ENCODE measurements at places on chromosomes 4 and X.

DNA sequence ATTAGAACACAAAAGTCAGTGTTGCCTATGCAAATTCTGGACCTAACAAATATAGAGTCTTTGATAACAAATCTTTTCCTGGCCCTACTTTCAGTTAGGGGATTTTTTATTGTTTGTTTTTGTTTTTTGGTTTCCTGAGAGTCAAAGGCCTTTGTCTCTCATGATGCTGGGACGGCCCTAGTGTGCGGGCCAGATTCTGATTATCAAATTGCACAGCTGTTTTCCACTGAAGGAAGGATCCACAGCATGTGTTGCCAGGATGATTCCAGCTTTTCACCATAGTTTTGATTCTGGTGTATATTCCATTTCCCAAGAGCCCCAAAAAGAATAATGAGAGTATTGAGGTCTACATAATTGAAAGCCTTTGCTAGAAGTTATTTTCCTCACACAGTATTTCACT lies 248.2 kb downstream of the CAMK2D start:
- DNase-seq = no peak

DNA sequence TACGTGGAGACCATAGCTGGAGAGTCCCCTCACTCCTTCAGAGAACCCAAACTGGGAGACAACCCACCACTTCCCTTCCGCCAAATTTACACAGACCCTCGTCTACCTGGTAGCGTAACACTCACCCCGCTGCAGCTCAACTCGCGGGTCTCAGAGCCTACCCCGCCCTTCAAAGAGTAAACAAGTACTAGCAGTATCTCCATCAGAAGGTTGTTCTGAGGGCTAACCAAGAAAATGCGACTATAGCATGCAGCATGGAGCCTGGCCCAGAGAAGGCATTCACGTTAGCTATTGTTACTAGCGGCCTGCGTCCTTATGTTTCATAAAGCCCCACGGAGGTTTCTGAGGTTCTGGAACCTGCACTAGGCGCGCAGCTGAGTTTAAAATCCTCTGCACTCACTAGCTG lies 531 bp upstream of the MANBA start:
- DNase-seq = no peak

GRCh38 chrX:134396174-134396573 lies 63.8 kb upstream of the HPRT1 start:
- DNase-seq = no peak

DNA sequence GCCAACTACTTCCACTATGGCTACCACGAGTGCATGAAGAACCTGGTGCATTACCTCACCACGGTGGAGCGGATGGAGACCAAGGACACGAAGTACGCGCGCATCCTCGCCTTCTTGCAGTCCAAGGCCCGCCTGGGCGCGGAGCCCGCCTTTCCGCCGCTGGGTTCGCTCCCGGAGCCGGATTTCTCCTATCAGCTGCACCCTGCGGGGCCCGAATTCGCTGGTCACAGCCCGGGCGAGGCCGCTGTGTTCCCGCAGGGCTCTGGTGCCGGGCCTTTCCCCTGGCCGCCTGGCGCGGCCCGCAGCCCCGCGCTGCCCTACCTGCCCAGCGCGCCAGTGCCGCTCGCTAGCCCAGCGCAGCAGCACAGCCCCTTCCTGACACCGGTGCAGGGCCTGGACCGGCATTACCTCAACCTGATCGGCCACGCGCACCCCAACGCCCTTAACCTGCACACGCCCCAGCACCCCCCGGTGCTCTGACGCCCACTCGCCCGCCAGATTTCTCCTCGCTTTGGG lies 2.1 kb downstream of the HELT start:
- DNase-seq = no peak

DNA sequence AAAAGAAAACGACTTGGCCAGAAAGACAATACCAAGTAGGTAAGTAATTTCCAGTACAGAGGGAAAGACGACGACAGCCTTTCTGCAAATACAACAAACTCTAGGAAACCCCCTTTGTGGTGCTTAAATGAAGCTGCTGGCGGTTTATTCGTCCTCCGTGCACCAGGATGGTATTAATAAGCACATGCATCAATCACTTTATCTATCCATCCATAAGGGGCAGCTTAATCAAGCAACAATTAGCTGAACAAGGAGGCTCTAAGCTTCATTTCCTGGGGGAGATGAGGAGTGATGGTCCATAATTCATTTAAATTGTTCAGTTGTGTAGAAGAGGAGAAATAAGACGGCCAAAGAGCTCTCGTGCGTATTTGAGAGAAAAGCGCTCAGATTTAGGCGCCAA lies 26.2 kb downstream of the IRF2 start:
- DNase-seq = no peak

- DNase-seq = no peak
Measured at GRCh38 chr4:16677001-16677944, 221.2 kb downstream of the LDB2 start.

DNA sequence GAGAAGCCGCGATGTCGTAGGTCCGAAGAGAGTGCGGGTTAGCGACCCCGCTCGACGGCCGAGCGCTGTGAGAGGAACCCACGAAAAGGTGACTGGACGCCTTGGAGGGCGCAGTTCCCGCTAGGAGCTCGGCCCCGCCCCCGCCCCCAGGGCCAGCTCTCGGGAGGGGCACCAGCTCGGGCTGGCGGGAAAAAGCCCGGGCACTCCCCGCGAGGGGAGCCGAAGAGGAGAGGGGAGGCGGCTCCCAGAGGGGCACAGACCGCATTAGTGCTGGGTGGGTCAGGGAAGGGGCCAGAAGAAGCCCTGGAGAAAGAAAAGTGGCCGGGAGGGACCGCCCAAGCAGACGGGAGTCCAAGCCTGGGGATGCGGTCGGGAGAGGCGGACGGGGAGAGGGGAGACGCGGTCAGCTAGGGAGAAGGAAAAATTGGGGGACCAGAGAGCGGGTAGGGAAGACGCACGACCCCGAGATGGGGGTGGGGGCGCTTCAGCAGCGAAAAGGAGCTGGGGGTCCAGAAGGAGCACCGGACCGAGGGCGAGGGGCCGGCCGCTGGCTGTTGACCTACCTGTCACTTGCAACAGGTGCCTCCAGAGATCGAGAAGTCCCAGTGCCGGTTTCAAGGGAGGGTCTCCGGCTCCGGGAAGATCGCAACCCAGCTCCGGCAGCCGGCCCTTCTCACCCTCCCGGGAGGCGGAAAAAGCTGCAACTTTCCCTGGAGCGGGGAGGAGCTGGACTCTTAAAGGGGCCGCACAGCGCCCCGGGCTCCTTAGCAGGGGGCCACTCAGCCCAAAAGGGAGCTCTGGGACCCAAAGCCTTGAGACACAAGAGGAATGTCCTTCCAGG lies at the start of gene SYTL4:
Gene SYTL4, minus strand, starts transcription at position 681 of the 841 bp plus-strand sequence. CDS start 30,084 bp downstream, outside the sequence.
- DNase-seq = no peak
